ENCODE measurements at places on chromosomes 5 and 9.

GRCh38 chr5:132422720-132423437, 53.4 kb downstream of the SLC22A5 start:
- DNase-seq = no peak

DNA sequence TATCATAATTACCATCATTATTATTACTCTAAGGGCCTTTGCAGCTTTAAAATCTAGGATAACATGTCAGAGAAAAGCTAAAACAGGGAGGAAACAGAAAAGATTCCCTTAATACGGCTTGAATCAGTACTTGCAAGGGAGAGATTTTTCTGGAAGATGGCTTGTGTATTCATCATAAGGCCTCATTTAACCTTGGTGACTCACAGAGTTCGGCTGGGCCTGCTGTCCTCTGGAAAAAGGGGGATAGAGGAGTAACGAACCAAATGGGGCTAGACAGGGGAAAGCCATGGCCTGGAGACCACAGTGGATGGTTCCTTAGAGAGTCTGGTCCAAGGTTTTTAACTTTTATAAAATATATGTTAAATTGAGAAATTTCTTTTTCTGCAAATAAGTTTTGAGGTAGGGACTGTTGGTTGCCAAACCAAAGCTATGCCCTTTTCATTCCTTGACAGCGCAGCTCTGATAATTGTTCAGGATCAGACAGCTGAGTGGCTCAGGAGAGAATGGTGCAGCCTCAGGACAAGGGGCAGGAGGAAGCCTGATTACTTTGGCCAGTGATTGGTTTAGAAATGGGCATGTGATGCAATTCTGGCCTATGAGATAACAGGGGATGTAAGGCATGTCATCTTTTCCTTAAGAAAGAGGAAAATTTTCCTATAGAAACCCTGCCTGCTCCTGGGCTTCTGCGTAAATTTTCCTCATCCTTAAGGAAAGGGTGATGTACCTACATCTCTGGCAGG, 25.6 kb upstream of the GSN start:
- no peak for DNase-seq

DNA sequence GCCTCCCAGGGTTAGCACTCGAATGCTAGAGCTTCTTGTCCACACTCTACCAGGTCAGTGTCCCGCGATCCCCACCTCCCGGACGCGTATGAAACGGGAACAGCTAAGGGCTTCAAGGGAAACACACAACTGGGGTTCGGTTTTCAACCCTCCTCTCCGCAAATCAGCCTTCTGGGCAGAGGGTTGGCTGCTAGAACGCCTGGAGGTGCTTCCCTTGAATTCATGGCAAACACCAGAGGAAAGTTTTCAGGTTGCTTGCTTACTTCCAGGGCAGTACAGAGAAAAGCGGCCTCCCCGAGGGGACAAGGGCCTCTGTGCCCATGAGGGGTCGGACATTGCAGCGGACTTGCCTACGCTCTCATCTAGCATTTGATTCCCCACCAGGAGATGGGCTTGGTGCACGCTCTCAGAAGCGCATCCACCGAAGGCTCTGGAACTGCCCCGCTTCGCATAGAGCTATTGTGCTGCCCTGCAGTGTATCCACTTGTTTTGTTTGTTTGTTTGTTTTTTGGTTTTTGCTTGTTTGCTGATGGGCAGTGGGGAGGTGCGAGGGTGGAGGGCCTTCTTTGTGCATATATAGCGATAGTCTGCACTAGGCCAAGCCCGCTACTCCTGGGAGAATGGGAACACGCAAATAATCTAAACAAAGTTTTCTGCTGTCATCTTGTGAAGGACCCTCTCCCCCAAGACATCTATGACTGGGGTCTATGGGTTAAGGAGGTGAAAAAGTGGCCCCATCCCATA, 1.3 kb upstream of the DMRT3 start:
- no peak for DNase-seq

DNA sequence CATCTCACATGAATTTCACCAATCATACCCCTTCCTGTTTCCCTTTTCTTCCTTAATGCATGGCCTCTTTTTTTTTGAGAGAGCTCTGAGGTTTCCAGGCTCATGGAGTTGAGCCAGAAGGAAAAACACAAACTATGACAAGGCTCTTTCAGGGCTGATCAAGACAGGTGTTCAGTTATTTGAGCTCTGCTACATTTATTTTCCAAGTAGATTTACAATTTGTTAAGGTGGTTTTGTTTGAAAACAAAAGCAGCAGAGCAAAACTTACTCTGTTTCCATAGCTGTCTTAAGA, 62.4 kb upstream of the IL7R start:
- DNase-seq = no peak

GRCh38 chr9:2138646-2139045, 123.5 kb downstream of the SMARCA2 start:
- no peak for DNase-seq

DNA sequence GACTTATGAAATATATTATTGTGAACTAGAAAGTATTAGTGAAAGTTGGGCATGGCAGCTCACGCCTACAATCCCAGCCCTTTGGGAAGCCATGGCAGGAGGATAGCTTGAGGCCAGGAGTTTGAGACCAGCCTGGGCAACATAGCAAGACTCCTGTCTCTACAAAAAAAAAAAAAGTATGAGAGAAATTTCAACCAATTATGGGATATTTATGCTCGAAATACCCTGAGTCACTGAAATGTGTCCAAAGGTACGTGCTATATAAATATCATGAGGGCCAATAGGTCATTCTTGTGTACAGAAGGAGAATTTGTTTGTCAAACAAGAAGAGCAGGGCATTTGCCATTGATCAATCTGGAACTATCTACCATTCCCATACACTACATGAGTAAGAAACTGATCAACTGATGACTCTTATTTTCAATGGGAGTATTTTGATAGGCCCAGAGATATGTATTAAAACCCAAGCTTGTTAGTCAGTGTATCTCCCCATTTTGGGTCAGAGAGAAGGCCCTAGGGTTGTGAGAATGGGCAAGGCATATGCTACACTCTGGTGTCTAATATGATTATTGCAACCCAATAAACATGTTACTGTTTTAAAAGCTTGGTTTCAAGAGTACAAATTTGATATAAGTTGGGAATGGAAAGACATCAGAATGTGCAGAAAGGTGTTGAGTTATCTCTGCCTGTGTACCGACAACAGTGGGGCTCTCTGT, 21.7 kb upstream of the HOMER1 start:
- no peak for DNase-seq

GRCh38 chr9:133917375-133917774, 74.7 kb downstream of the VAV2 start:
- DNase-seq = no peak

- DNase-seq = no peak
Measured at GRCh38 chr5:73436535-73437100, 12.0 kb downstream of the FOXD1 start.

DNA sequence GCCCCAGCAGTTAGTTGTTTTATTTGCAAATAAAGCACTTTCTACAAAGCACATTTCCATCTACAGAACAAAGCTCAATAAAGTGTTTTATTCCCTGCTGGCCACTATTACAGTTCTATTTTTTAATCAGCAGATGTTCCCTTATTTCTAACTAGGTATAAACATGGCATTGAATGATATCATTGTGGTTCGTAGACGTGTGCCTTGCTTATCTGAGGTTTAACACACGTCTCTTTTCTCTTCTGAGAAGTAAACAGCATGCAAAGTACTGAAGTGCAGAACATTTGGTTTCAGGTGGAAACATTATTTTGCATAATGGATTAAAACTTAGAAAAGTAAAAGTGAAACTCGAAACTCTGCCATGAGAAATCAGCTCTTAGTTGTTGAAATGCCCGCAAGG, 1989.3 kb upstream of the WWC1 start:
- no peak for DNase-seq

DNA sequence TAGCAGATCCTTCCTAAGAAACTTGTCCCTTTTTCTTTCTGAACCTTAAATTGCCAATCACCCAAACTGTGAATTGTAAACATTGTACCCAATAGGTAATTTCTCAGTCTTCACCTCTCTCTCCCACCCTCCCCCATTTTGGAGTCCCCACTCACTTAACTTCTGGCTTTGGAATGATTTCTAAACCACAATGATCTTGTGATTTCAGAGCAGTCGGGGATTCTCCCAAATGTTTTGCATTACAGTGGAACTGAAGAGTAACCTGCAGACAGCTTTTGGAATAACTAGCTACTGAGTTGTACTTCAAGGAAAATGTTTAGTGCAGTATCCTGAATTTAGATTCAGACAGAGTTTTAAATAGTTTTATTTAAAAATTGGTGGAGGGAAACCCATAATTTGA, 19.2 kb downstream of the SLC27A6 start:
- DNase-seq = no peak

DNA sequence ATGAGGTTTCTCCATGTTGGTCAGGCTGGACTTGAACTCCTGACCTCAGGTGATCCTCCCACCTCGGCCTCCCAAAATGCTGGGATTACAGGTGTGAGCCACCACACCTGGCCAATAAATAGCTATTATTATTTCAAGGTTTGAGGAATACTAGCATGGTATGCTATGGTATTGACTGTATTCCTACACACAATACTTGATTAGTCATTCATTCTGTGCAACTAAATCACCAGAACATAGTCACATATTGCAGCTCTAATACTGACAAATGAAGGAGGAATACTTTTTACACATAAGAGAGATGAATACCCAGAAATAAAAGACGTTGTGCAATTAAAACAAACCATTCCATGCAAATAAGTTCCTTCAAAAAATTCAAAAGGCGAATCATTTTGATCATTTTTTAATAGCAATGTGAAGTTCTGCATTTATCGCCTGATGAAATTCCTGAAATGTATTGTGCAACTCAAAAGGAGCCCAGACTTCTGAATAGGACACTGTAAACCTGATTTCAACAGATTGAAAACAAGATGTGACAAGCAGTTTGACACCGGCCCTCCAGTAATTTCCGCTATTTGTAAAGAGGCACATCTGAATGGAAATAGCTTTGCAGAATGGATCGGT, 687.4 kb upstream of the SEMA6A start:
- no peak for DNase-seq

DNA sequence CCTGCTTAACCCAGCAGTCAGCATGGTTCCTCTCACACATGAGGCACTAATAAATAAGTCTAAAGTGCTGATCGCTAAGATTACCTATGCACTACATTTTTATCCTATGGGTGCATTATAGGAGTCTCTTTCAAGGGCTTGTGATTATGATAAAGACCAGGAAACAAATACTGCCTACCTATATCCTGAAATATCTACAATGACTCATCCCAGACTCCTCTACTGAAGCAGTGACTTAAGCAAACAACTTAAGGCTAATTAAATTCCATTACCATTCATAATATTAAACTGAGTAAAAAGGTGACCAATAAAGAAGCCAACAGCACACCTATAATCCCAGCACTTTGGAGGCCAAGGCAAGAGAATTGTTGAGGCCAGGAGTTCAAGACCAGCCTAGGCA, 338.4 kb downstream of the DNAH5 start:
- no peak for DNase-seq

DNA sequence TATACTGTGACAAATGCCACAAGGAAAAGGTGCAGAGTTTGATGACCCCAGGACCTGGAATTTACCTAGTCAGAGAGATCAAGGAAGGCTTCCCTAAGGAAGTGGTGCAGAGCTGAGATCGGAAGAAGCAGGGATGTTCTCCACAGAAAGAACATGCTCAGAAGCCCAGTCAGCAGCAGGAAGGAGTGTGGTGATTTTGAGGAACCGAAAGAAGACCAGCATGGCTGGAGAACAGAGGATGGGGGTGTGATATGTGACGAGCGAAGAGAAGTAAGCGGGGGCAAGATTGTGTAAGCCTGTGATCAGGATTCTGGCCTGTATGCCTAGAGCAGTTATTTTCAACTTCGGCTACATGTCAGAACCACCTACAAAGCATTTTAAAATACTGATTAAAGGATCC, 18.7 kb upstream of the PIK3R1 start:
- no peak for DNase-seq

DNA sequence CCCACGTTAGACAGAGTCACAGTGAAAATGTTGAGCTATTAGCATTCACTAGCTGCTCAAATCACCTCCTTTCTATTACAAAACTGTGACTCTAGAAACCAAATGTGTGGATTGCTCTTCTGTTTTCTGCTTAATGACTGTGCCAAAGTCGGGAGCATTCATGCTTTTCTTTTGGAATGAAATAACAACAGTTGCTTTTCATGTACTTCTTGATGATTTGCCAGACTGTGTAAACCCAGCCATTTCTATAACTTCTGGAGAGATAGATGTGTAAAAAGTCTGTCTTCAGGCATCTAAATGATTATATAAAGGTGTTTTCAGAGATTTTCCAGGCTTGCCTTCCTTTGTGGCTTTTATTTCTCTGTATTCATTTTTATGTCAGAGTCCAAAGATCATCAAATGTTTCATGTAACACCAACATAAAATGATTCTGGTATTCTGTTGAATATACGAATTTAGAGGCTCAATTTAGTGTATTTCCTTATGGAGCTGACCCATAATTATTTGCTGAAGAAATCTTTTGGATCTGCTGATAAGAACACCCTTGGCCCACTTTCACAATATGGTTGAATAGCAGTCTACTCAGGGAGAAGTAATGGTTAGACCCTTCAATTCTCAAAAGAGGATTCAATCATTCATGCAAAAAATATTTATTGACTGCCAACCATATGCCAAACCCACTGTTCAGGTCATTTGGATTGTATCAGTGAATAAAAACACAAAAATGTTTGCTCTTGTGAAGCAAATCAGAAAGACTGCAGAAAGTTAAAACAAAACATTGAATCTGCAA, 581.2 kb downstream of the CDH18 start:
- no peak for DNase-seq

DNA sequence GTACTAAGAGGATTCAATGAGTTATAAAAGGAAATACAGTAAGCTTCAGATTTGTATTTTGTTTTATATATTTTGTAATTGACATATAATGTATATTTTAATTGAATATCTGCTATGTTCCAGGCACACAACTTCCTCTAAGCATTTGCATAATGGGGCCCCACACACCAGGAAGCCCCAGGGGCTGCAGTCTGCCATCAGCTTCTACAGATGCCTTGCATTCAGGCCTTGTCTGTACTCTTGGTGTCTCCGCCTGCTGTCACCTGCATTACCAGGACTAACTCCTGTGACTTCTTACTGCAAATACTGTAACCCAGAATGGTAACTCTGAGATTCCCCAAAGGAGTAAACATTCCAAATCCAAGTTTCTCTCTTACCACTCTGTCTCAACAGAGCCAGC, 20.6 kb downstream of the ARL15 start:
- no peak for DNase-seq

- no peak for DNase-seq
Measured at GRCh38 chr9:120353506-120353905, 226.5 kb downstream of the CDK5RAP2 start.

GRCh38 chr9:116318468-116319374, 165.1 kb downstream of the PAPPA start:
- no peak for DNase-seq

GRCh38 chr5:65086234-65086890, 317.6 kb downstream of the CWC27 start:
- no peak for DNase-seq

- DNase-seq = no peak
Measured at GRCh38 chr5:77029376-77029885, 773 bp upstream of the AGGF1 start.
